Fibroblast of the conjunctiva (primary cell): ENCODE measurements at places on chromosomes 3 and 15.
A peak's percentile ranks its signal among the peaks of the same experiment; 100 is the strongest.

DNA sequence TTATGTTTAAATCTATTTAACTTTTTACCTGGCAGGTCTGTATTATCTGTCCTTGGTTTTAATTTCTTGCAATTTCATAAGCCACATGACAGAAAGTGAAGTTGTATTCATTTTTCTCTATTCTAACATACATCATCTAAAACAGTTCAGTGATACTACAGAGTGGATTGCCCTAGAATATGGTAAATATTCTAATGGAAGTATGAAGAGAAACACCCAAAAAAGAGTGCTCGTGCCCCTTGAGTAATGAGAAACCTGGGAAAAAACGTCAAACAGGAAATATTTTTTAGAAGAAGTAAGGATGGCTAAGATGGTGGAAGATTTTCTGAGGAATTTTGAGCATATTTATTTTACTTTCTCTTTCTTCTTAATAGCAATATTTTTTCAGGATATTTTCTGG, 261.1 kb upstream of the CBLB start:
- DNase-seq: no peak

DNA sequence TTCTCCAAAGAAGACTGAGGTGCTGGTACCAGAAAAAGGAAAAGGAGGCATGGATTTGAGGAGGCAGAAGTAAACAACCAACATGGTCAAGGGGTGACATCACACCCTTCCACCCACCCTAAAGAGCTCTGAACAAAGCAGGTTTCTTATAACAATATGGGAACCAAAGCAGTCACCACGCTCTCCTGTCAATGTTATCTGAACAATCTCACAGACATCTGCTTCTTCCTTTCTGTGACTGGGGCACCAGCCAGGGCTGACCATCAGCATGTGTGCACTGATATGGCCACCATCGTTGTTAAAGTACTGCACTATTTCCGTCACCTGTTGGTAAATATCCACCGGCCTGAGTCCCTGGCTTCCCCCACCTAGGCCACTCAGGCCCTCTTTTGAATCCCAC, 252.9 kb downstream of the SHQ1 start:
- no peak for DNase-seq

- peak; percentile 8 for DNase-seq
These were observed 38.8 kb downstream of the TM2D3 start for GRCh38 chr15:101613130-101614000.

DNA sequence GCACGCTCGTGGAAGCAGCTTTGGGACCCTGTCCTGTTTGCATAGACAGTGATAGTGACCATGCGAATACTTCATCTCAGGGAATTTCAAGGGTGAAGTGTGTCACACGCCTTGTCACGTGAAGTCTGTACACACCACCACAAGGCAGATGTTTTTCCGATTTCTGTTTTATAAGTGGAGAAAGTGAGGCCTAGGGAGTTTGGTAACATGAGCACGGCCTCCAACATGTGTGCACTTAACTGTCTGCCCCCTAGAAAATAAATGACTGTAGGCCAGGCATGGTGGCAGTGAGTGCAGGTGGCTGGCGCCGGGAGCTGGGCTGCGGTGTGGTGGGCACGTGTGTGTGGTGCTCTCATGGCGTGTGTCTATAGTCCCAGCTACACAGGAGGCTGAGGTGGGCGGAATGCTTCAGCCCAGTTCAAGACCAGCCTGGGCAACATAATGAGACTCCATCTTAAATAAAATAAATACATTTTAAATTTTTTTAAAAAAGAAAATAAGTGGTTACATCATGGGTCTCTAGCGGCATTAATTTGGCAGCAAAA, 42.0 kb downstream of the WHAMM start:
- no peak for DNase-seq

DNA sequence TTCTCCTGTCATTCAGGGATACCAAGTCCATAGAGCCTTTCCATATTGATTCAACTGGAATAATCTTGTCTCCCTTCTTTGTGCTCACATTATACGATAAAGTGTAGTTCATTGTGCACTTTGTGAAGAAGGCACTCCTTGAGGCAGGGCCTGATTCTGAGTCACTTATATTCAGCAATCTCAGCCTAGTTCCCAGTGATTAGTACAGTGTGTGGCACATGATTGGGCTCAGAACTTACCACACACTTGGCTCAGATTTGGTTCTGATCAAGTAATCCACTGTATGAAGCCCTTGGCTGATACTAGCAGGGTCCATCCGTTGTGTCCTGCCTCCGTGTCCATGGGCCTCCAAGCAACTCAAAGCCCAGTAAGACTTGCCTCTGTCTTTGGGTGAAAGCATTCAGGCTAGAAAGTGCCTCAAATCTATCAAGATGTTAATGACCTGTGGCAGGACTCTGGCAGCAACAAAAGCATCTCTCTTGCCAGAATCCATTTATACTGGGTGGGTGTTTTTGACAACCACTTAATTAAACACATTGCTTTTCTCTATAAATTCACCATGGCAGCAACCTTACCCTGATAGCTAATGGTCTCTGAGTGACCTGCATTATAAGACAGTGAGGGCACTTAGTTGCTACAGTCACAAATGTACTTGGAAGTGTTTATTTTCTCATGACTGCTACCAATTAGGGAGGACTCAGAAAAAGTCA, 51.3 kb downstream of the TPRG1 start:
- DNase-seq: no peak

GRCh38 chr3:38268522-38268921, 2.9 kb downstream of the SLC22A13 start:
- DNase-seq: no peak

- DNase-seq: no peak
These were observed 47.3 kb downstream of the GLDN start for GRCh38 chr15:51388726-51389125.

DNA sequence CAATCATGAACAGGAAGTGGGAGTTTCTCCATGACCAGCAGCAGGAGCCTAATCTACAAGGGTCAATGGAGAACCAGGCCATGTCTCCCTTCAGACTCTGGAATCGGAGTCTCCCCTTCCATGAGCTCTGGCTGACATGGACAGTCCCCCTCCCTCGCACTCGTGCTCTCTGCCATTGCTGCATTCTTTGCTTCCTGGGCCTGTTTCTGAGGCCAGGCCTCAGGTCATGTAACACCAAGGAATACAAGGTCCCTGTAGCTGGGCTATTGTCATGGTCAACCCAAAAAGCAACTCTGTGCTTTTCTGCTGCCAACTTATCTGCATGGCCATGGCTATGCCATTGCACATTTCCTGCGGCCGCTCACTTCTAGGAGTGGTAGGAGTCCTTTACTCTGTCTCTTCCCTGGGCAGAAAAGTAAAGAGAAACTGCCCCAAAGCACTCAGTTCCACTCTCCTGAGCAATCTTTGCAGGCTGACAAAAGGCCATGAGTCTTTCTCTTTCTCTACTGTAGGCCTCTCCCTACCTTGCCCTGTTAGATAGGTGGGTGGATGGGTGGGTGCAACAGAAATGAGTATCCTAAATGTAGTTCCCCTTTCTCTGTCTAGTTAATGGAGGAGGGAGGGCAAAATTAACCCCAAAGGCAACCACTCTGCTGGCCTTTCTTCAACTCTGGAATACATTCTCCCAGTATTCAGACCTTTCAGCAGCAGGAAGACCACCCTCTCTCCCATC, 40.8 kb upstream of the PROK2 start:
- DNase-seq: no peak

GRCh38 chr3:195270079-195270816, 711 bp downstream of the XXYLT1 start:
- no peak for DNase-seq

DNA sequence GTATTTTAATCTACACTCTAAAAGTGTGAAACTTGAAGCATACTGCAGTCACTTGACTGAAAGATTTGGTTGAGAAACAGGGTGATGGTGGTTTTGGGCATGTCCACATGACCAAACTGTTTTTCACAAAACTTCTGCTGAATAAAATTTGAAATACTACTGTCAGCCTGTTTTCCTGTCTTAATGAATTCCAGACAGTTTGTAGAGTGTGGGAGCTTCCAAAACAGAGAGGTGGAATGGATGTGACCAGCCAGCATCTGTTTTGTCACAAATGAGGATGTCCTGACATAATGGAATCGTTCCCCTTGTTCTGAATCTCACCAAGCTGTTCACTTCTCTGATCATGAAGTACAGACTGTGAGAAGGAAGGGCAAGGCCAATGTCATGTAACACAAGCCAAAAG, 11.8 kb downstream of the MITF start:
- DNase-seq: no peak

- DNase-seq: no peak
These were observed 430 bp downstream of the SLCO2A1 start for GRCh38 chr3:134029256-134029733.

DNA sequence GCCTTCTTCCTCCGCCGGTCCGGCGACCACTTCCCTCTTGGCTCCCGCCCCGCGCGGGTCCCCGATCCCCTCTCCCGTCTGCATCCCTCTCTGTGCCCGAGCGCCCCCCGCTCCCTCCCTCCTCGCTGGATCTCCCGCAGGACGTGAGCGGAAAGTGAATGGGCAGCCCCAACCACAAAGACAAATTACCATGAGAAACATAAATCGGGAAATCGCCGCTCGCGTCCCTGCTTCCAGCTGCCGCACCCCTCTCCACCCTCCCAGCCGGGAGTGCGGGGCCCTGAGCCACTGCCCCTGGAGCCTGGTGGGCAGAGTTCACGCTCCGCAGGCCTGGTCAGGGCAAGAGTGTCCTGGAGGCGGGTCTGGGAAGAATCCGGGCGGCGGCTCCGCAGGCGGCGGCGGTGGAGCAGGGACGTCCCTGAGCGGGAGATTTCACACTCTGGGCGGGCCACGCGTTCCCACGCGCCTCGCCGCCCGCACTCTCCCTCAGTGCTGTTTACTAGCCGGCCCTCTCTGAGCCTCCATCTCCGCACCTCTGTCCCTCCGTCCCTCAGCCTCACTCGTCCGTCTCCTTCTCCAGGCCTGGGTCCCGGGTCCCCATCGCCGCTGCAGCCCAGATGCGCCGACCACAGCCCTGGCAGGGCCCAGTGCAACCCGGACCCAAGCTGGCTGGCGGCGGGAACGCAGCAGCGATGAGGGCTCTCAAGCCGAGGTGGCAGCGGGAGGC, 835 bp downstream of the SEMA5B start:
- no peak for DNase-seq

DNA sequence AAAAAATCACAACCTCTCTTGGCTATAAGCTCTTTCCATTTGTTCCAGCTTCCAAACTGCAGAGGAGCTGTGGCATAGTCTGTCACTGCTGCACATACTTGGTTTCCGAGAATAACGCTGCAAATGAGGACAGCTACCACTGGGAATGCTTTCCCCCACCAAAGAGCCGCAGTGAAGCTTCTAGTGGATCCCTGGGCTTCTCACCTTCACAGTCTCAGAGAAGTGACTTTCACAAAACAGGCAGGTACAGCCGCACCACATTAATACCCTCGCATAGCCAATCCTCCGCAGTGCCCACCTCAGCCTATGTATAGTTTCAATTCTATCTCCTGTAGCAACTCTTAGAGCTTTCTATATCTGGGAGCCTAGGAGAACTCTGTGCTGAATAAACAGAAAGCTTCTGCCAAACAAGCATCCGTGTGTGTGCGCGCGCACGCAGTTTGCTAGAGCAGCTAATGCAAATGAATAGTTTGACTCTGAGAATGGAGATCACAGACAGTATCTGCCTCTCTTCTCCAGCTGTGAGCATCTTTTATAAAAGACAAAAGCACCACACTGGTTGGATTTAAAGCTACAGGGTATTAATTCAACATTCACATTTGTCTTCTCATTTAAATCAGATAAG, 81.9 kb upstream of the PLXND1 start:
- DNase-seq: peak; percentile 38

DNA sequence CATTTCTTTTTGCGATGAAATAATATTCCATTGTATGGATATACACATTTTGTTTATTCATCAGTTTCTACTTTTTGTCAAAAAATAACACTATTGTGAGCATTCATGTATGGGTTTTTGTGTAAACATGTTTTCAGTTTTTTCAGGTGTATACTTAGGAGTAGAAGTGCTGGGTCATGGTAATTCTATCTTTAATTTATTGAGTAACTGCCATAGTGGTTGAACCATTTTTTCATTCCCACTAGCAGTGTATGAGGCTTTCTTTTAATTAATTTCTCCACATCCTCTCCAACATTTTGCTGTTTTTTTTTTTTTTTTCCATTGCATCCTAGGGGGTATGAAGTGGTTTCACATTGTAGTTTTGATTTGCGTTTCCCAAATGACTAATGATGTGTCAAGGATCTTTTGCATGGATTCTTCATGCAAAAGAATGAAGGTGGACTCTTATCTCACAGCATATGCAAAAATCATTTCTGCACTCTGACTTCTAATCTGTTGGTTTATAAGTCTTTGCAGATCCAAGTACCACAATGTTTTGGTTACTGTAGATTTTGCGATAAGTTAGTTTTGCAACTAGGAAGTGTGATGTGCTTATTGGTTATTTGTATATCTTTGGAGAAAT, 12.6 kb downstream of the ATP2C1 start:
- no peak for DNase-seq

GRCh38 chr3:162569314-162569713, 1072.7 kb downstream of the OTOL1 start:
- DNase-seq: no peak

- no peak for DNase-seq
These were observed 71.3 kb downstream of the RAB11A start for GRCh38 chr15:65940618-65940909.

DNA sequence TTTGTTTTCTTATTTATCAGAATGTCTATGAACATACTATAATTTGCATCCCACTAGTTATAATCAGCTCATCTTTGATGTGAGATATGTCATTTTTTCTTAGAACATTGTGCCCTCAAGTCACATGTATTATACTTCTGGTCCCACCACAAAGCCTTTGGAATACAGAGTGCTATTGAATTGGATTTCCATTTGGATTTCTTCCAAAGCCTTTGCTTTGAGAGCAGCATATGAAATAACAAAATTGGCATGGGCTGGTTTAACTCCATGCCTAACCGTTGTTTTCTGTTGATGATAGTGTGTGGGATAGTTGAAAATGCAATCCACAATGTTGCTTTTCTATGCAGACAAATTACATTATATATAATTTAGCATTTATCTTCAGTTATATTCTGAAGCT, 284.5 kb upstream of the PLSCR5 start:
- DNase-seq: no peak

- no peak for DNase-seq
These were observed 191.6 kb upstream of the WNT5A start for GRCh38 chr3:55678546-55679216.

- no peak for DNase-seq
These were observed 103.7 kb upstream of the TPM1 start for GRCh38 chr15:62938825-62939224.

GRCh38 chr3:48463703-48464102, 17.2 kb downstream of the ATRIP start:
- DNase-seq: no peak

DNA sequence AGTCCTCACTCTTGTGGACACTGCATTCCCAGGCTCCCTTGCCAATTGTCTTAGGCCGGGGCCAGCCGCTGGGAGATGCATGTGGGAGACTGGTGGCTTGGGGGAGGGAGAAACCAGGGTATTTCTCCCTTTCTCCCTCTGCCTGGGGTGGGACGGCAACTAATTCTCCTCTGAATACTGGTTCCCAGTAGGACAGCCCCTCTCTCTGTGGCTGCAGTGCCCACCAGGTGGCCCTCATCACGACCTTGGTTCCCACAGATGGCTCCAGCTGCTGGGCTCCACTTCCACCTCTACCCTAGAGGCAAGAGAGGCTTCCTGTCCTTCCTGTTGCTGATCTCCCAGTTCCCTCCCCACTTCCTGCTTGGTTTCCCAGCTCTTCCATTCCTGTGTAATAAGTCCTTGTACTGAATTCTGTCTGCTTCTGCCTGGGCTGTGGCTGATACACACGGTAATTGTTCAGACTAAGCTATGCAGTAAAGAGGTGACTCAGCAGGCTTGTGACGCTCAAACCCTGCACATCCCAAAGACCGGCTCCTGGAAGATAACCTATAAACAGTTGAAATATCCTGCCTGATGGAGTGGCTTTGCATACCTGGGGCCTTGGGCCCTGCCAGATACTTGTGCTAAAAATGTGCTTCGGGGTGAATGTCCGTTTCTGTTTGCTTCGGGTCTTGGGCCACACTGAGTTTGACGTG, 20.4 kb upstream of the COPG1 start:
- no peak for DNase-seq
